ENCODE measurements at places on chromosomes 1 and 21. TPM values are rescaled to one million over a fixed set of nuclear protein-coding genes. Genes with fewer than 3 reads are reported as not detected.

DNA sequence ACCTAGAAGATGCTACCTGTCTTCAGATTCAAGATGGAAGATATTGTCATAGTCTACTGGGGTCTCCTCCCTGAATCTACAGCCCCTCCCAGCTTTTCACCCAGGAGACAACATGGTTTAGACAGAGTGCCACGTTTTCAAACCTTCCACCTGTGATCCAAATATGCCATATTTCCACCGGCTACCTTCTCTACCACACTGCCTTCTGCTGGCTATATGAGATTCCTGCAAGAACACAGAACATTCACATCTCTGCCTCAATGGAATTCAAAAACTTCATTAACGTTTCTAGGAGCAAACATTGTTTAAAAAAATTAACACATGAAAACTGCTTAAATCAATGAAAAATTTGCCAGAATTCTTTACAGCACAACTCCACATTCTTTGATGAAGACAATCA is 12.9 kb upstream of the LELP1 start:
- DNase-seq = no peak

CD160 gene
- 7.3 TPM for total RNA-seq

CGN gene
- total RNA-seq = 0.29 TPM

CFAP126 gene
- not detected for total RNA-seq

RAB42 gene
- total RNA-seq = 5.8 TPM

- DNase-seq = peak; percentile 87
These were observed 156.7 kb downstream of the NR5A2 start for GRCh38 chr1:200184196-200184595.

TBX19 gene
- total RNA-seq = 4.7 TPM

GRCh38 chr1:68429233-68429808 is 20.4 kb downstream of the RPE65 start:
- no peak for DNase-seq

Data from spleen (tissue), 13 donors.